NCI-H1092 treated with DMSO at 0.1 percent for 48 hours (cell line): ENCODE measurements at places on chromosomes 4 and X.

DNA sequence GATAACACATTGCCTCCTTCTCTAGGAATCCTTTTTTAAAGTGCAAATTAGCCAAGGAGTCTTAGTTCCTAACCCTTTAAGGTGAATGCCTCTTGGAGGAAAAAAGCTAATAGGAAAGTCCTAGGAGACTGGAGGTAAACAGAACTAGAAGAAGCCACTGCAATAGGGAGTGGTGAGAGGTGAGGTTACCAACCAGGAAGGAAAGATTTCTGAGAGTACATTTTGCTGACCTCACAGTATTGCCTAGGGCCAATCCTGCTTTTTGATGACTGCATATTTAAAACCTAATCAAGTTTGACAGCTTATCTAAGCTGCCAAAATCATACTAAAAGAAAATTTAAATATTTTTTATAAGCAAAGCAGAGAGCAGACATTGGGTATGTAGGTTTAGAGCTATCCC, 7.3 kb upstream of the CUL4B start:
- no peak for DNase-seq

DNA sequence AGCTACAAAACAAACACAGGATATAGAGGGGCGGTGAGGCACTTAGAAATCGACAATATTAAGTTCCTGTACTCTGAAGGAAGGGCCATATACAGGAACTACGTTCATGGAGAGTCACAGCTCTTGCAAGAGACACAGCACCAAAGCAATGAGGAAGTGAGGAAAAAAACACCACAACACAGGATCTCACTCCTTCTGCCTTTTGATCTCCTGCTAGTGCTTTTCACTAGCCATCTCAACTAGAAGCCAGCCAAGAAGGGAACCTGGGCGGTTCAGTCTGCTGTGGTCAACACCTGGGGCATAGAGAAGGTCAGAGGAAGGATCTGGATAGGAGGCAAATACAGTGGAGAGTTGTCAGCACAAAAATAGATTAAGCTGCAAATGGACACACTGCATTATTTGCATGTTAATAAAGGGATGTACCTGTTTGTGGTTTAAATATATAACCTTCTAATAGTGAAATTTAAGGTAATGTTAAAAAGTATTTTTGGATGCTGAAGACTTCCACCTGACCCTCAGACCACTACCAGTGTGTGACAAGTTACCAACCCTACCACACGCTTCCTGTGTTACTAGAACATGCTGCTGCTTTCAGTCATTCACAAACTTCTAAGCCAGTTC, 104.6 kb downstream of the DTHD1 start:
- DNase-seq: no peak

DNA sequence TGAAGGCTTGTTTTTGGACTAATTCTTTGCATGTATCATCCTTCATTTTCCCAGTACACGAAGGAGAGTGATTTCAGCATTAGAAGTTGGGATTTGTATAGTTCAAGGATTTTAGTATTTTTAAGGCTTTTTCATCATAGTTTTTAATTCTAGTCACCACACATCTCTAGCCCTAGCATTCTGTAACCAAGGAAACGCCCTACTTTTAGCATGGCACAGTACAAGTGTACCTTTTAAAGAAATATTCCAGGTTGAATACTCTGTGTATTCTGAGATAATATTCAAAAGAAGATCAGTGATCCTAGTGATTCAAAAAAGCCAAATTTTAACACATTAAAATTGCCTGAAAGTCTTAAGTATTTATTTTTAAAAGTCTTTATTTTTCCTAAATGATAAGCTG, 150.5 kb downstream of the RAP1GDS1 start:
- no peak for DNase-seq

DNA sequence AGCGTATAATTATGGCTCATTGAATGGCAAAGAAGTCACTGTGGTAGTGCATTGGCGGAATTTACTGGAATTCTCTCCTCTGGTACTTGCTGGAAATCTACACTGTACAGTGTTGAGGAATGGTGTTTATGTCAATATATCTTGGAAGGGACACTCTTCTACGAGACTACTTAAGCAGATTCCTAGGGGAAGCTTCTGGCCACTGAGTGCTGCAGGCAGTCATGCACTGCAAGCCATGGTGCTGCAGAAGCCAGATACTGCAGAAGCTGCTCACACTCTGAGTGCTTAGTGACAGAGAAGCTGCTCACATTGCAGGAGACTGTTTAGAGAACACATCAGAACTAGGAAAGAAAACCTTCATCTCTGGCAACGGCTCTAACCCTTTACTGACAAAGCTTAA, 725.0 kb downstream of the CCSER1 start:
- DNase-seq: no peak

GRCh38 chrX:64885850-64886249, 90.4 kb downstream of the ZC4H2 start:
- DNase-seq: no peak

DNA sequence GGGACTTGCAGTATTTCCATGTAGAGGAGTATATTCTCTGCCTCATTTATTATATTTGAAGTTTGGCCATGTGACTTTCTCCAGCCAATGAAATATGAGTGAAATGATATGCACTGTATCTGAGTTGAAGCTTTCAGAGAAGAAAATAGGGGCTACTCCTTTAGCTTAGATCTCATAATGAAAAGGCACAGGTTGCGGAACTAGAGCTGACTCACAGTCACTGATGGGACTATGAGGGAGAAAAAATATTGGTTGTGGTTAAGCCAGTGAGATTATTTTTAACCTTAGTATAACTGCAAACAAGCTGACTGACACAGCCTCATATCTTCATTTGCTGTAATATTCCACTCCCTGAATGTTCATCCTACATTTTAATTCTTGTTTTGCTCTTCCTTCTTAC, 1104.3 kb downstream of the RPA4 start:
- no peak for DNase-seq

DNA sequence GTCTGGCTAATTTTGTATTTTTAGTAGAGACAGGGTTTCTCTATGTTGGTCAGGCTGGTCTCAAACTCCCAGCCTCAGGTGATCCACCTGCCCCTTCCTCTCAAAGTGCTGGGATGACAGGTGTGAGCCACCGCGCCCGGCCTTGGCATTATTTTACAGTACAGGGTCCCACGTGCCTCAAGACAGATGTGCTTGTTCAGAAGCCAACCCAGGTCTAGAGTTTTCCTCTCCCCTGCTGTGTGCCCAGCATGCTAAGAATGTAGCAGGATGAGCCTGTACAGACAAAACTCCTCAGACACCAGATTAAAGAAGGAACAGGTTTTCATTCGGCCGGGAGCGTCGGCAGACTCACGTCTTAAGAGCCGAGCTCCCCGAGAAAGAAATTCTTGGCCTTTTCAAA, 42.2 kb downstream of the CRLF2 start:
- no peak for DNase-seq

GRCh38 chr4:113822555-113823290, 61.2 kb upstream of the CAMK2D start:
- DNase-seq: no peak

- no peak for DNase-seq
Observed at GRCh38 chrX:47798861-47799260, 37.8 kb upstream of the ZNF81 start.

DNA sequence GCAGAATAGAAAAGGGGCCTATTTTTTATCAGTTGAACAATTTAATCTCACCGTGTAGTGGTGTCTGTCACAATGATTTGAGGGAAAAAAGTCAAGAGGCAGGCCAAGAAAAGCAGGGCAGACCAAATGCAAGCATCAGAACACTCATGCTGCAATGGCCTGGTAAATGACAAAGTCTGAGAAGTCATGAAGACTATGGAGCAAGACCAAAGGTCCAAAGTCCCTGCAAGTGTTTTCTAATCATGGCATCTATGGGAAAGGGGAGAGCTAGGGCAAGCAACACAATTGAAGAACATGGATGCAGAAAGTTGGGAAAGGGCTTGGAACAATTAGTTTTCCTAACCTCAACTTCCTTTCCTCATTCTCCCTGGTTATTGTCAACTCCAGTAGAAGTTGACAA, 147.7 kb upstream of the TLL1 start:
- DNase-seq: no peak

GRCh38 chr4:99324361-99324760, 3.2 kb upstream of the ADH1B start:
- DNase-seq: no peak

GRCh38 chr4:170169699-170170098, 79.9 kb upstream of the AADAT start:
- DNase-seq: no peak

- no peak for DNase-seq
Observed at GRCh38 chrX:54509400-54509799, 13.4 kb upstream of the FGD1 start.

DNA sequence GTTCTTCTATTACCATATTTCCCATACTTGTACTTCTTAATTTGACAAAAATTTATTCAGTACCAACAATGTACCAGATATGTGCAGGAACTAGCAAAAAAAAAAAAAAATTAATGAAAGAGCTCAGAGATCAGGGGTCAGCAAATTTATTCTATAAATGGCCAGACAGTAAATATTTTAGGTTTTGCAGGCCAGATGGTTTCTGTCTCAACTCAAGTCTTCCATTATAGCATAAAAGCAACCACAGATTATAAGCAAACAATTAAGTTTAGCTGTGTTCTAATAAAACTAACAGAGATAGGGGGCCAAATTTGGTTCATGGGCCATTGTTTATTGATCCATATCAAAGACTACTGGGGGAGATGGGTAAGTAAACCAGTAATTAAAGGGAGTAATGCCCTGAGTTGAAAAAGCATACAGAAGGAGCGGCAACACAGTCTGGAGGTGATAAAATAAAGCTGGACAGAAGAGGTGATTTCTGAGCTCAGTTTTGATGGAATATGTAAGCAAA, 19.3 kb downstream of the NEK1 start:
- no peak for DNase-seq

GRCh38 chrX:150360331-150360730, 2.8 kb upstream of the MAMLD1 start:
- no peak for DNase-seq

- DNase-seq: no peak
Observed at GRCh38 chrX:9431281-9431680, 33.6 kb upstream of the TBL1X start.

DNA sequence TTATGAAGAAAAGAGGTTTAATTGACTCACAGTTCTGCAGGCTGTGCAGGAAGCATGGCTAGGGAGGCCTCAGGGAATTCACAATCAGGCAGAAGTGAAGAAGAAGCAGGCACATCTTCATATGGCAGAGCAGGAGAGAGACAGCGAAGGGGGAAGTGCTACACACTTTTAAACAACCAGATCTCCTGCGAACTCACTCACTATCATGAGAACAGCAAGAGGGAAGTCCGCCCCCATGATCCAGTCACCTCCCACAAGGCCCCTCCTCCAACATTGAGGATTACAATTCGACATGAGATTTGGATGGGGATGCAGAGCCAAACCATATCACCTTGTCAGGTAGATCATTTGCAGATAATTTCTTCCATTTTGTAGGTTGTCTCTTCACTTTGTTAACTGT, 555.5 kb upstream of the MAGEB2 start:
- no peak for DNase-seq

GRCh38 chr4:52266537-52267137, 215.5 kb downstream of the SPATA18 start:
- DNase-seq: peak; percentile 41

DNA sequence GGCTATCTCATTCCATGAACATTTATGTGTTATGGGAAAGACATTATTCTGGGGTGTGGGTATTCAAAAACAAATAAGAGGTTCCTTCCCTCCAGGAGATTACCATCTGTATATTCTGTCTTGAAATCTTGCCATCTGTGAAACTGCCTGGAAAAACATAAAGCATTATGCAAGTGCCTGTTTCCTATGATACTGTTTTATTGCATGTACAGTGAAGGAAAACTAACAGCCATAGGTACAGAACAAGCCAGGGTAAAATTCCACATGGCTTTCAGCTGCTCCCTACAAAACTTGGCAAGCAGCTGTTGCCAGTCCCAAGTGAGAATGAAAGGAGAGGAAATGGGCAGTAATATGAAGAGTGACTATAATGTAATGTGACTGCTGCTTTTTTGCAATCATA, 136.0 kb downstream of the GUCY2F start:
- DNase-seq: no peak

GRCh38 chrX:38991656-38992440, 190.6 kb downstream of the MID1IP1 start:
- no peak for DNase-seq

GRCh38 chr4:48247878-48248558, 21.6 kb downstream of the TEC start:
- DNase-seq: no peak

DNA sequence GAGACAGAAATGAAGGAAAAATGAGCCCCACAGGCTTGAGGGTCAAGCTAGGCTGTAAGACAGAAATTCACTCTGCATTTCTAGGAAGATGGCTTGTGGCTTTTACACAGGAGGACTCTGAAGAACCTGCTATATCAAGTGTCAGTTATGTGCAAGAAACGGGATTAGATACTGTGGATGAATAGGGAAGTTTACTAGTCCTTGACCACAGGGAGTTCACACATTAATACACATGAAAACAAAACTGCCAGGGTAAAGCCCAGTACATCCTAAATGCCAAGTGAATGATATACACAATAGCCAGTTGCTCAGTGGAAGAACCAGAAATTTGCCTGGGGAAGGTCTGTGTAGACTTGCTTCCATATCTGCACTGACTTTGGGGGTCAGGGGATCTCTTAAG, 53.5 kb downstream of the TMEM131L start:
- DNase-seq: no peak

DNA sequence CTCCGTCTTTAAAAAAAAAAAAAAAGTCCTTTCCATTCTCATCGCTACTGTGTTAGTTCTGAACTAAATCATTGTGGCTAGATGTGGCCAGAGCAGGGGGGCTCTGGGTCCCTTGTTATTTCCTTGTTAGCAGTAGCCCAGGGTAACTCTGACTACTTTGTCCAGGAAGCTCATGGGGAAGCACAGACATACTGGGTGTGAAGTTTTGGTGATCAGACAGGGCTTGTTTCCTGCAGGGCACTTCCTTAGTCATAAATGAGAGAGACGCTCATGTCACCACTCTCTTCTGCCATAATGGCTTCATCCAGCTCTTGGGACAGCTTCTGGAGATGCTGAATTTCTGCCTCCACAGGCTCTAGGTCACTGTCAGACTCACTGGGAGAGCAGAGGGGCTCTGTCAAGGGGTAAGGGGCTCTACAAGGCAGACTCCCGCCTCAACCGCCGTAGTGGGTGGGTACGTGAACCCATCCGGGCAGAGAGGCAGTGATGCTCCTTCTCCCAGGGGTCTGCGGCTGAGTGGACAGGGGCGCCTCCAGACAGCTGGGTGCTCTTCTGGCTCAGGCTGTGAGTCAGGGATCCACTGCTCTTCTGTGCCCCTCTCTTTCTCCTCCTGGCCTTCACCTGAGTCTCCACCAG, 12.9 kb downstream of the STIM2 start:
- no peak for DNase-seq

DNA sequence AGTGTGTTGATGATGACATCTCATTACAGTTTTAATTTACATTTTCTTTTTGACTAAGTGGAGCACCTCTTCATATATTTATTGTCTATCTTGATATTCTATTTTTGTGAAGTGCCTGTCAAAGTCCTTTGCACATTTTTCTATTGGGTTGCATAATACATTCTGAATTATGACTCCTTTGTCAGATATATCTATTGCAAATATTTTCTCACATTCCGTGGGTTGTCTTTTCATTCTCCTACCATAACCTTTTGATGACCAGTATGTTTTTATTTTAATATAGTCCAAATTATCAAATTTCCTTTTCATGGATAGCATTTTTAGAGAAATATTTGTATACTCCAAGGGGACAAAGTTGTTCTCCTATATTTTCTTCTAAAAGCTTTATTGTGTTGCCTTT, 126.4 kb downstream of the PJA1 start:
- no peak for DNase-seq

GRCh38 chr4:123995936-123996335, 599.3 kb downstream of the SPRY1 start:
- no peak for DNase-seq
